ENCODE measurements at places on chromosomes 6 and 20.

DNA sequence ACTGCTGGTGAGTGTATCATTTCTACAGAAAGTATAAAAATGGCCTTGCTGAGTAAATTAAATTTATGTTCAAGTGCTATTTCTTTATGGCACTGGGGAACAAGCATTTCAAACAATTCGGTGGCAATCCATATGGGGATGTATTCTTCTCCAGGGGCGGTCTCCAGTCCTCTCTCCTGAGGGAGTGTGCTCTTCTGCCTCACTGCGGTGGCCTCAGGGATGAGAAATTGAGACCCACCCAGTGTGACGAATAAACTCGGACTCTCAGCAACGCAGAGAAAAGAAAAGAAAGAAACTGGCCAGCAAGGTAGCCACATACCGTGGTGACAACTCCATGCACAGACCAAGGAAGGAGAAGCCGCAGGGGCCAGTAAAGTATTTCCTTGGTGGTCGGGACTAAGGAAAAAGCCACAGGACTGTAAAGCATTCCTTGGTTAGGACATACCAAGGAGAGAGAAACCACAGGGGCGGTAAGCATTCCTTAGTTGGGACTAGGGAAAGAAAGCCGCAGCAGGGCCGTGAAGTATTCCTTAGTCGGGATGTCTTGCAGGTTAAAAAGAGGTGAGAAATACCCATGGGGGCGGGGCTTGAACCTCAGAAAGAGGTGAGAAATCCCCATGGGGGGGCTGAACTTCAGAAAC lies 13.6 kb upstream of the GOPC start:
- no peak for DNase-seq

DNA sequence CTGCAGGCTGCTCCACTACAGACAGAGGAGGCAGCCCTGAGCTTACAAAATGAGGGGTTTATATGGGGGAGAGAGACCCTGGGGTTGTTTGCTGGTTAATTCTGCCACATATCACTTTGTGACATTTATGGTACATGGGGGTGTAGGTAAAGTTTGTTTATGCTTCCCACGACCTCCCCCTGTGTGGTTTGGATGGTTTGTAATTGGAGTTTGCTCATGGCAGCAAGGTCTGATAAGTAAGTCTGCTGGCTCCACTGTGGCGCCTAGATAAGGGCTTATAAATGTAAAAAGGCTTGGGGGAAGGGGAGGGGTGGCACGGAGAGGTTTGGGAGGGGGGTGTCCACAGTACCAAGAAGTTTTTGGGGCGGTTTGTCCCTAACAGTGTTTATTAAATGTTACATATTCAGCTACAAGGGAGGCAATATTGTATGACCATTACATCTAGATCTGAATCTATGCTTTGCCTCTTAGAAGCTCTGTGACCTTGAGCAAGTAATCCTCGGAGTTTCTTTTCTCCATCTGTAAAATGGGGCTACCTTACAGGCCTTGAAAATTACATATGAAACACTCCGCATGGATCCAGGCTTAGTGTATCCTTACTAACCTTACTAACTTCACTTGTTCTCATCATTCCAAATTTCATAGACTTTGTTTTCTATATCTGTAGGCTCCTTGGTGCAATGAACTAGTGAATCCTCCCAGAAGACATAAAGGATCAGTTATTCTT lies 204.8 kb upstream of the NOX3 start:
- no peak for DNase-seq

DNA sequence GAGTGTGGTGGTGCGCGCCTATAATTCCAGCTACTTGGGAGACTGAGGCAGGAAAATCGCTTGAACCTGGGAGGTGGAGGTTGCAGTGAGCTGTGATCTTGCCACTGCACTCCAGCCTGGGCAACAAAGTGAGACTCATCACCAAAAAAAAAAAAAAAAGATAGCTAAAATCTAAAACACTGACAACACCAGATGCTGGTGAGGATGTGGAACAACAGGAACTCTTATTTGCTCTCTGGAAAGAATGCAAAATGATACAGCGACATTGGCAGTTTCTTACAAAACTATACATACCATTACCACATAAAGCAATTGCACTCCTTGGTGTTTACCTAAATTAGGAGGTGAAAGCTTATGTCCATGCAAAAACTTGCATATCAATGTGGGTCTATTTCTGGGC lies 63.5 kb upstream of the SMIM29 start:
- DNase-seq: no peak

DNA sequence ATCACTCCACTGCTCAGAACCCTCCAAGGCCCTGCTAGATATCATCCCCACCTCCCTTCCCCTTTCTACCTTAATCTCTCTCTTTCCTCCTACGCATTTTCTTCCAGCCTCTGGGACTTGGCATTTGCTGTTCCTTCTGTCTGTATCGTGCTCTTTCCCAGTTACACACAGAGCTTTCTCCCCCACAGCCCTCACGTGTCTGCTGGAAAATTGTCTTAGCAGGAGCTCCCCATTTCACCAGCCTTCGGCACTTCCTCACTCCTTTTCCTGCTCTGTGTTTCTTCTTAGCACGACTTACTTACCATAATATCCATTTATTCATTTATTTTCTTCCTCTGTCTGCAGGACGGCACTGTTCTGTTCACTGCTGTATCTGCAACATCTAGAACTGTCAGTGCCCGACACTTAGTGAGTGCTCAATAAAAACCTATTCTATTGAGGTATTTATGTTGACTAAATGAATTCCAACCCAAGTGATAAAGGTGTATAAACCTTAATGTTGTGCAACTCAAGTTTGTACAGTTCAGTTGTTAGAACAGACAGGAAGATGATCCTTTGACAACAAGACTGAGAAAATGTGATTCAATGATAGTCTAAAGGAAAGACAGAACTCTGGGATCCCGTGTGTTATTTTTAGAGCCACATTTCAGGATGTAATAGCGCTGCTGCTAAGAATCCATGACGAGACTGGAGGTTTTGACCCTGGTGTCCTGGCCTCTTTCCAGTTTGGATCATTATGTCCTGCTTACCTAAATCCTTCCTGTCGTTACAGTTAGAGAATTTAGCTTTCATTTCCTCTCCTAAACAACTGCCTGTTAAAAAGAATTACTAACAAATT lies 170.1 kb upstream of the LAMP5 start:
- DNase-seq: no peak

- DNase-seq: no peak
Measured at GRCh38 chr20:62707921-62708521, 615 bp upstream of the NTSR1 start.

DNA sequence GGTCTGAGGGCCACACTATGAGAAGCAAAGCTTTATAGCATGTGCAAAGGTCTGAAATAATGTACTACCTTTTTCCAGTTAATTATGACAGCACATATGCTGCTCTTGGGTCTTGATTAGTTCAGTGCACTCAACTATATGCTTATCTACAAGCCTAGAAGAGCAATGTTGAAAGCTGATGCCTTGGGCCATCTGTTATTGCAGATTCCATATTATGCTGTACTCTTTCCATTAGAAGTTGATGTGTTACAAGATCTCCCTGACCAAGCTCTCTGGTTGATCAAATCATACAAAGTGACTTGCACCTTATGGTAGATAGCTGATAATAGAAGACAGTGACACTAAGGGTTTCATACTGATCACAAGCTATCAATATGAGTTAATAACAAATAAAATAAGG lies 327.3 kb downstream of the FRK start:
- DNase-seq: no peak

GRCh38 chr6:99253271-99253670 lies 96.2 kb downstream of the FAXC start:
- DNase-seq: no peak

DNA sequence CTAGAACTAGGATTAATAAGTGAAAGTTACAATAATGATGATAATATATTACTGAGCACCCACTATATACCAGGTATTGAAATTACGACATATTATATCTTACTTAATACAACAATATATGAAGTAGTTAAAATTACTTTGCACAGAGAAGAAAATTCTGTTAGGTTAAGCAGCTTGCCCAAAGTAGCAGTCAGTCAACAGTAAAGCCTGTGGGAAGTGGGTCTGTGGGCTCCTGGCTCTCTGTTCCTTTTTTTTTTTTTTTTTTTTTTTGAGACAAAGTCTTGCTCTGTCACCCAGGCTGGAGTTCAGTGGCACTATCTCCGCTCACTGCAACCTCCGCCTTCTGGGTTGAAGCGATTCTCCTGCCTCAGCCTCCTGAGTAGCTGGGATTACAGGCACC lies 4.8 kb upstream of the GTF2H4 start:
- no peak for DNase-seq

GRCh38 chr6:127186889-127187288 lies 68.4 kb downstream of the RSPO3 start:
- DNase-seq: no peak

DNA sequence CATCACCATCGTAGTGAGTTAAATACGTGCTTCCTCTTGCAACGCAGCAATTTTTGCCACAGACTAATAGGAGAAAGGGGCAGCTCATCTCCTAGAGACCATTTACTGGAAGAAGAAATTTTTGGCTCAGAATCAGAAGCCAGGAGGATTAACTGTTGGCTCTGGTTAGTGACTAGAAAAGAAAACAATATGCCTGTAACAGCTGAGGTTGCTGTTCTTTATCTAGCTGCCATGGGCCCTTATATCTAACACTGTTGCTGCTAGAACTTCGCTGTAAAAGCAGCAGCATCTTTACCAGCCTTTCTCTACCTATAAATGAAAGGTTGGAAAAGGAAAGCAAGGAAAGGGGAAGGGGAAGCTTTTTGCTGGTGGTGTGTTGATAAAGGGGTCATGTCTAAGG lies 65.9 kb downstream of the FAM135A start:
- no peak for DNase-seq

All from NCI-H1048 (cell line).